Fibroblast of skin of right quadriceps (primary cell): ENCODE measurements at places on chromosomes 3 and 15.

DNA sequence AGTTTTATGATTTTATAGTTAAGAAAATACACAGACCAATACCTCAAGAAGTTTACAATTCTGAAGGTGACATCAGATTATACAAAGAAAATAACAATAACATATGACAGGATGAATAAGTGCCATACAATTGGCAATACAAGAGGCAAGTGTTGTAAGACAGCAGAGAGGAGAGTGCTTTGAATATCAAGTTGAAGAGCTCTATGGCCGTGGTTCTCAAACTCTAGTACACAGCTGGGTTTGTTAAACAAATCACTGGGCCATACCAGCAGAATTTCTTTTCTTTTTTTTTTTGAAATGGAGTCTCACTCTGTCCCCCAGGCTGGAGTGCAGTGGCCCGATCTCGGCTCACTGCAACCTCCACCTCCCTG, 167.1 kb upstream of the NECTIN3 start:
- DNase-seq = no peak

DNA sequence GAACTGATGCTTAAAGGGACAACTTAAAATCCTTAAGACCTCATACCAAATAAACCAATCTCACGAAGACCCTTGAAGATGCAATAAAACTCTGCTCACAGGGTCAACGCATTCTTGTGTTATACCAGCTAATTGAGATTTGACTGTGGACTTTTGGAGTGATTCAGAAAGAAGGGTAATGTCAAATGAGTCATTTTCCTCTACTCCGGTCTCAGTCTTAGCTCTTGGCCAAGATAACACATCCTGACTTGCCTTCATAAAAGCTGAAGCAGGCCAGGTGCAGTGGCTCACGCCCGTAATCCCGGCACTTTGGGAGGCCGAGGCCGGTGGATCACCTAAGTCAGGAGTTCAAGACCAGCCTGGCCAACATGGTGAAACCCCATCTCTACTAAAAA, 3.8 kb downstream of the PKM start:
- DNase-seq = peak; percentile 88

GRCh38 chr3:124107104-124107890, 115.4 kb upstream of the ROPN1 start:
- peak; percentile 81 for DNase-seq

DNA sequence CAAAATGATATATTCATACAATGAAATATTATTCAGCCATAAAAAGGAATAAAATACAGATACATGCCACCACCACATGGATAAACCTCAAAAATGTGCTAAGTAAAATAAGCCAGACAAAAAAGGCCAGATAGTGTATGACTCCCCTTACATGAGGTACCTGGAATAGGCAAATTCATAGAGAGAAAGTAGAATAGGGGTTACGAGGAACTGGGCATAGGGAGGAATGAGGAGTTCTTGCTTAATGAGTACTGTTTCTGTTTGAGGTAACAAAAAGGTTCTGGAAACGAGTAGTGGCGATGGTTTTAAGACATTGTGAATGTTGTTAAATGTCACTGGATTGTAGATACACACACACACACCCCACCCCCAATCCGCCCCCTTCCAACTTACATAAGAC, 8.2 kb downstream of the RAF1 start:
- DNase-seq = no peak

- DNase-seq = no peak
Observed at GRCh38 chr3:121750087-121750415, 510 bp upstream of the GOLGB1 start.

DNA sequence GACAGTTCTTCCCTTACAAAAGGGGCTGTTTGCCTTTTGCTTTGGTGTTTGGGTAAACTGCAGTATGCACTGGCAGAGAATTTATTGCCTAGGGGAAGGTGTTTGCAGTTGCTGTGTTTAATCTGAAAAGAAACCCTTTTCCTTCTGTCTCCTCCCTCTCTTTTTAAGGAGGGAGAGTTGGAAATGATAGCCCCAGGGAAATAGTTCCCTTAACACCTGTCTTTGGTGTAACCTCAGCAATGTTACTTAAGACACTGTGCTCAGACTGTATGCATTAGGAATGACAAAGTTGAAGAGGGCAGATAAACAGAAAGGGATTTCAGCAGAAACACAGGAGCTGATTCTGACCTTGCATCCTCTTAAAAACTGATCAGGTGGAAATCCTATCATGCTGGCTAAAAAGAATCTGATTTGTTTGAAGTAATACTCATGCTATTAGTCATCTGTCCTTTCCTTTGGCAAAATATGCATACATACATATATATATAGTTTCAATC, 125.4 kb downstream of the TP63 start:
- no peak for DNase-seq

DNA sequence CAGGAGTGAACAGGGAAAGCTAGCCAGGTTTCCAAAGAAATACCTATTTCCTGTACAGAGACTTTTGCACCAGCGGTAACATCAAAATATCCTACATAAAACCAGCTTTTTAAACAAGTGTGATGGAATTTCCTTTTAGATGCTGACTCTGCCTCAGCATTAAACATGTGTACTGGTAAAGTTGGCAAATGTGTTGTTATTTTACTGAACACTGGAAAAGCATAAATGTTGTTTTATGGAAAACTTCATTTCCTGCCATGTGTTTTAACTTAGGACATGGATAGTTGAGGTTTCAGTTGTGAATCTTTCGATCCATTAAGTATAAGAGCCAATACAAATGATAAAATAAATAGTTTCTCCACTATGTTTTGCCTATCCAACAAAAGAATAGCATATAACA, 15.7 kb downstream of the OXNAD1 start:
- DNase-seq = peak; percentile 61

- no peak for DNase-seq
Observed at GRCh38 chr3:81953111-81953510, 191.7 kb upstream of the GBE1 start.
